ENCODE measurements at places on chromosomes 12 and 14.
A peak's percentile ranks its signal among the peaks of the same experiment; 100 is the strongest.

DNA sequence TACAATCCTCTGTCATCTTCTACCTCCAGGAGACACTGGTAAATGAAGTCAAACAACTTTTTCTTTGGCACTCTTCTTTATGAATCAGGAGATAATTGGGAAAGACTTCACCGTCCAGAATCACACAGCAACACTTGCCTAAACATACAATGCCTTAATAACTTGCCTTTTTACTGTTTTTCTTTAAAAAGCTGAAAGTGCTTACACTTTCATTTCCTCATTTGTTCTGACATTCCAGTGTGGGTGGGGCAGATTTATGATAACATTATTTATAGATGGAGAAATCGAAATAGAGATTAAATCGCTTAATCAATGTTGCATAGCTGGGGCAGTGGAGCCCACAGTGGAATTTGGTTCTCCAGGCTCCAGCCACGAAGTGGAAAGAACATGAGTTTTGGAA is 2.8 kb upstream of the FRS2 start:
- no peak for DNase-seq

DNA sequence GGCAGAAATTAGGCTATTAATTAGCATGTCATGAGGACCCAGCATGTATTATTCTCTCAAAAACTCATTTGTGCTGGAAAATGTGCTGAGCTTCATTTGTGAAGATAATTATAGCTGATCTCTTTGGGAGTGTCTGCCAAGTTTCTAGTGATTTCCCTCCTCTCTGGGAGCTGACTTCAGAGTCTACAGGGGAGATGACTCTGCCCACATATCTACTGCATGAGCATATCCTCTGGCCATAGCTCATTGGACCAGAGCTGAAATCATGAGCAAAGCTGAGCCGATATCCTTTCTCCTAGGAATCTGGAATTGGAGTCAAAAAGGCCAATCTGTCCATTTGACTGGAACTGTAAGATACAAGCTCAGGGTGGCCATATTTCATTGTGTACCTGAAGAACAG is 5.9 kb downstream of the CCDC198 start:
- DNase-seq = no peak

DNA sequence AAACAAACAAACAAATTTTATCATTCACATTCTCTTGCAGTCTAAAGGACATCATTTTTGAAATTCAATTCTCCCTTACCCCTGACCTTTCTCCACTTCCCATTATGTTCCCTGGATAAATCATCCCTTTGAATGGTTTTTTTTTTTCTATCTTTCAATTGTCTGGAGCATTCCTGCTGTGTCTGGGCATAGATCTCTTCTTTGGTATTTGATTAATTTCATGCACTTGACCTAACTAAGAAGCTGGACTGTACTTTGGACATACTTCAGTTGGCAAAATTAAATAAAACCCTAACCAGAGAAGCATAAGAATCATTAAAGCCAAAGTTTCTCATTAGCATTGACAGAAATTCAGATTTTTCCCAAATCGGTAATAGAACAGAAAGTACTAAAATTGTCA is 163.6 kb upstream of the BMP4 start:
- no peak for DNase-seq

GRCh38 chr12:45273717-45274271 is 57.9 kb downstream of the ANO6 start:
- no peak for DNase-seq

GRCh38 chr12:85280165-85280983 is at the start of gene ALX1:
Gene ALX1 (plus strand): TSS chr12:85280220. CDS start chr12:85280262, 42 bp downstream.
- no peak for DNase-seq

- DNase-seq = peak; percentile 42
Observed at GRCh38 chr14:77040741-77041653, 12.5 kb upstream of the IRF2BPL start.

DNA sequence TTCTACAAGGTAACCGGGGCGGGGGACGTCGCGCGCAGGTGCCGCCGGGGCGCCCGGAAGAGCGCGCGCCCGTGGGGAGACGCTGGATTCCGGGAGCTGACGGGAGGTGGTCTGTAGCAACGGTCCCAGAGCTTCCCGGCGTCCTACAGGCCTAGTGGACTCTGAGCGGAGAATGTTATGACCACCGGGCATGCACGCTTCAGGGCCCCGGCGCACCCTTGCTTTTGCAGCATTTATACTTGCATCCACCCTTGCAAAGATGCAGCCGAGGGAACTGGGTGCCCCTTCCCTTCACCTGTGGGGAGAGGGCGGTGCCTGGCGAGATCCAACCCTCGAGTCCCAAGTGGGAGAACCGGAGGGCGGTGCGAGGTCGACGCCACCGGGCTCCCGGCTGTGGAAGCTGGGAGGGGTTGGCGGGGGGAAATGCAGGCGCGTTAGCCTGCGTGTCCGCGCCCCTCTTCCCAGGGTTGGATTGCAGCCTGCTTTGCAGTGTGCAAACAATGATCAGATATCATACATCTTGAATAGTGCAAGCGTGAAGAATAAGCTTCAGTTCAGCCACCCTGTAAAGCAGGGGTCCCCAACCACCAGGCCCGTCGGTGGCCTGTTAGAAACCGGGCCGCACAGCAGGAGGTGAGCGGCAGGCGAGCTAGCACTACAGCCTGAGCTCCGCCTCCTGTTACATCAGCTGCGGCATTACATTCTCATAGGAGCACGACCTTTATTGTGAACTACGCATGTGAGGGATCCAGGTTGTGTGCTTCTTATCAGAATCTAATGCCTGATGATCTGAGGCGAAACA is 576 bp downstream of the ERP29 start:
- peak; percentile 80 for DNase-seq

DNA sequence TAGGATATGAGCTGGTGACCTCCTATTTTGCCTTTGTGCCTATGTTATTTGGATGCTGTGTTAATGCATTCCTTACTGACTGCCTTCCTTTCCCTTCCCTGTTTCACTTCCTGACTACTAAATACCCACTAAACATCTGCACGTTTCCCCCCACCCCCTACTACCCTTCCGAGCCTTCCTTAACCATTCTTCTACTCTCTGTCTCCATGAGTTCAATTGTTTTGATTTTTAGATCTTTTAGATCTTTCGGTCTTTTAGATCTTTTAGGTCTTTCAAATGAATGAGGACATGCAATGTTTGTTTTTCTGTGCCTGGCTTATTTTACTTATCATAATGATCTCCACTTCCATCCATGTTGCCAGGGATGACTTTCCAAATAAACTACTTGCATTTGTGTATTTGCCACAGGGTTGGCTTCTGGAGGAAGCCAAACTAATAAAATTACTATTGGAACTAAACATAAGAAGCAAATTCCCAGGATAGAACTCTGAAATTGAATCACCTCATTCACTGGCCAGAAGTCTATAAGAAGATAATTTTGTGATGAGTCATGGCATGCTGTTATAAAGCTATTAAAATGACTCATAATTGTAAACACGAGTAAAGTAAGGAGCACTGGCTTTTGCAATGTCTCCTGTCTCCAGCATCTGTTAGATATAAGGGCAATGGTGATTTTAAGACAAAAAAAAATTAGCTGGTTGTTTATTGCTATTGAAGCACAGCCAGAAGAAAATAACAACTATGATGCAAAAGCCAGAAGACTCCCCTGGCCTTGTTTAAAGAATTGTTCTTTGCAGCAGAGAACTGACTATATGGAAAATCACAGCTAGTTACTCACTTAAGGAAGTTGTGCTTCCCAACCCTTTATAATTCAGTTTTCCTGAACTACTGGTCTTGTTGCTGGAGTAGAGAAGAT is 586.3 kb downstream of the LRFN5 start:
- DNase-seq = no peak

GRCh38 chr12:125983094-125983783 is 918.0 kb downstream of the AACS start:
- DNase-seq = no peak

GRCh38 chr12:100026241-100026640 is 41.5 kb upstream of the ANKS1B start:
- no peak for DNase-seq

DNA sequence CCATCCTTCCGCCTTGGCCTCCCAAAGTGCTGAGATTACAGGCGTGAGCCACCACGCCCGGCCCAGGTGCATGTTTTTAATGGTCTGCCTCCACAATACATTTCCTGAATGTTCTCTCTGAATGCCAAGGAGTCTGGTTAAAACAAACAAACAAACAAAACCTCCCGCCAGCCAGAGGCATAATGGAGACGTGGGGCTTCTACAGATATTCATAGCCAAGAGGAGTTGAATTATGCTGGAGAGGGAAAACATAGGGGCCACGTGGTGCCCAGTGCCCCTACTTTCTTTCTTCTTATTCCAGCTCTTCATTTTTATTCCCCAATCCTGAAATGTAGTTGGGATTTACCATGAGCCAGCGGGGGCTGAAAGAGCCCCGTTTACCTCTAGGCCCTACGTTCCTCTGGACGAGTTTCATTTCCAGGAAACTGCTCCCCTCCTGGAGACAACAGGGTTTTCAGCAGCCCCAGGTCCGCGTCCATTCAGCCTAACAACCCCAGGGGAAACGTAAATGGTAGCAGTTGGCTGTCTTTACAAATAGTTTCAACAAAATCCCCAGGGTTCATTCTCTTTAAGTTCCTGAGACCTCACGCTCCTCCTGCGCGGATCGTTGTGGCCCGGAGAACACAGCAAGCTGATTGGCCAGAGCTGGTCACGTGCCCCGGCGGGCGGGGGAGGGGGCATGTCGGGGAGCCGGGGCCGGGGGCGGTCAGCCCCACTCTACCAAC is 108.5 kb upstream of the ESRRB start:
- no peak for DNase-seq

- DNase-seq = peak; percentile 27
Observed at GRCh38 chr14:105195522-105196264, 14.6 kb upstream of the NUDT14 start.

DNA sequence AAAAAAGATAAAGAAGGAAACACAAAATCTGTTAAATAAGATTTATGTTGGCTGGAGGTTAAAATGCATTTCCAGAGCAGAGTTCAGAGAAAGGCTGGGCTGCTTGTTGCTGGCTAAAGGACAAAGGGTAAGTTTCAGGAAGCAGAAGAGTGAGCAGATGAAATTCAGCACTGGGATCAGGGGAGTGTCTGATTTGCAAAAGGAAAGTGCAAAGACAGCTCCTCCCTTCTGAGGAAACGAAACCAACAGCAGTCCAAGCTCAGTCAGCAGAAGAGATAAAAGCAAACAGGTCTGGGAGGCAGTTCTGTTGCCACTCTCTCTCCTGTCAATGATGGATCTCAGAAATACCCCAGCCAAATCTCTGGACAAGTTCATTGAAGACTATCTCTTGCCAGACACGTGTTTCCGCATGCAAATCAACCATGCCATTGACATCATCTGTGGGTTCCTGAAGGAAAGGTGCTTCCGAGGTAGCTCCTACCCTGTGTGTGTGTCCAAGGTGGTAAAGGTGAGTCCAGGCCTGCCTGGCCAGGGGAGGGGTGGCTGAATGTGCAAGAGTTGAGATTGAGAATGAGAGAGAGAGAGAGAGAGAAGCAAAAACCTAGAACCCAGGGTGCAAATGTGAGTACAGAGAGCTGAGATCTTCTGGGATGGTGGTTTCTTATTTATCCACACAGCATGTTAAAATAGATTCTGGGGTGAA is at the start of gene OAS1:
Gene OAS1, plus strand, starts transcription at position 251 of the 703 bp plus-strand sequence. Its CDS starts 78 bp downstream, at position 329.
- peak; percentile 37 for DNase-seq

DNA sequence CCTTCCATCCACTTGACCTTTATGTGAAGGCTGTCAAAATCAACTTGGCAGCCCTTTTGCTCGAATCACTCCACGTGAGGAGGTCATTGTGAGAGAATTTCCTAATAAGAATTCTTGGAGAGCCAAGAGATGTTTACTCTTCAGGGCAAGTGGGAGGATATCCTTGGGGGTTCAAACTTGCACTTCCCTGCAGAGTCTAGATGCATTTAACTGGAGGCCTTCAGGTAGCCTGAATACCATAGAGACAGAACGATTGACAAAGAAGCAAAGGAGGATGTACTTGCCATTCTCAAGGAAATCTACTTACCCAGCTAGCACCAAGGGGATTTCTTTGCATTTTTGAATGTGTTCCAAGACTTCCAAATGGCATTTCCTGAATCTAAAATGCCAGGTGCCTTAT is 1702.6 kb upstream of the FLRT2 start:
- DNase-seq = no peak

GRCh38 chr12:129635021-129635685 is 268.7 kb downstream of the TMEM132D start:
- DNase-seq = no peak

- no peak for DNase-seq
Observed at GRCh38 chr14:22152903-22153302, 436.1 kb downstream of the DAD1 start.

DNA sequence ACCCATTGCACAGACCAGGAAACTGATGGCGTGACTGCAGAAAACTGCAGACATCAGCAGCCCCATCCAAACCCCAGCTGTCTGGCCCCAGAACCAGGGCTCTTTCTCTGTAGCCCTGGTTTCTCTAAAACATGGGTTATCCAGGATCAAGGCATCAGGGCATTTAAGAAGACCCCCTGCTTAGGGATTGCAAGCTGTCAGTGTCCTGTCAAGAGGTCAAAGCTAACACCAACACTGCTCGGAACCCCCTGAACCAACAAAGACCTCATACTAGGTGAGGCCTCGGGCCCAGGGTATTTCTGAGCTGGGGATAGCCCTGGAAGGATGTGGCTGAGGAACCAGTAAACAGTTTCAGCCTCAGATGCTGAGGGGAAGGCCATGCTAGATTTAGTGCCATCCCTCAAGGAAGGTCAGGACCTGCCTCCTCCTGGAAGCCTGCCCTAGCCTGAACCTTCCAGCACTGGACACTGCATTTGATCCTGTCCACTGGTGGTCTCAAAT is 39.2 kb downstream of the BCL11B start:
- no peak for DNase-seq

DNA sequence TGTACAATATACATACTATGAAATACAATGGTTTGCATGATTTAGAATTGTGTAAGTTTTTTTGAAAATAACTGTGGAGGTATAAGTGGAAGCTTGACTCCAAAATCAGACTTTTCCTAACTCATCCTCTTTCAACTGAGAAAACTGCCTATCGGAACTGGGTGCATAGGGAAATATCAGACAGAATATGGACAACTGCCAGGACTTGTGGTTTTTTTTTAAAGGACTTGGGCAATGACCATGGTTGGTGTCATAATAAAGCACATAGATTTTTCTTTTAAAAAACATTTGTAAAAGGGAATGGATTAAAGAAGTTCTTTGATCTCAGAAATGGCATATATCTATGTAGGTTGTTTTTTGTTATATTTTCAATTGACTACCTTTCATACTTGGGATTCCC is 53.3 kb upstream of the LRRK2 start:
- no peak for DNase-seq

- DNase-seq = no peak
Observed at GRCh38 chr12:69024413-69024812, 91.4 kb upstream of the CPM start.

- DNase-seq = no peak
Observed at GRCh38 chr12:13117029-13117428, 13.6 kb upstream of the GSG1 start.

GRCh38 chr14:33553706-33554278 is 397.1 kb downstream of the EGLN3 start:
- no peak for DNase-seq
